ENCODE measurements at places on chromosomes 12 and 14.

DNA sequence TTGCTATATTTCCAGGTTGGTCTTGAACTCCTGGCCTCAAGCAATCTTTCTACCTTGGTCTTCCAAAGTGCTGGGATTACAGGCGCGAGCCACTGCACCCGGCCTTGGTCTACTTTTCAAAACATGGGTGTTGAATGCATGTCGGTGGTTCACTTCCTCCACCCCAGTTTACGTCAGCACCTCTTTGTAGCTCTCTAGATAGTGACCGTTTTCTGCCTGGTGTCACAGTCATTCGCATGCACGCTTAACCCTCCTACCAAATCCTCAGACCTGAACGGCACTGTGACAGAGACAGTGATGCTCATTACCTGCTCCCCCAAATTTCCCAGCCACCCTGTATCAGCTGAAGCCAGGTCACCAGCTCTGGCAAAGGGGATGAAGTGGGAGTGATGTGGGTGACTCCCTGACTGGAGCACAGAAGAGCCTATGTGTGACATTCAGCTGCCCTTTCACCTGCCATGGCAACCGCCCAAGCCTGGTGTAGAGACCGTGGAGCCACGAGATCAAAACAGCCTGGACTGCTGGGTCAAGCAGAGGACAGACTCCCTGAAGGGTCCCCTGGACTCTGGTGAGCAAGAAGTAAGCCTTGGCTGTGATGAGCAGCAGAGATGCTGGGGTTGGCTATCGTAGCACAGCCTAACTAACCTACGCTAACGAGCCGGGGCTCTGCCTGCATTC, 66.2 kb upstream of the GPR68 start:
- DNase-seq = no peak

DNA sequence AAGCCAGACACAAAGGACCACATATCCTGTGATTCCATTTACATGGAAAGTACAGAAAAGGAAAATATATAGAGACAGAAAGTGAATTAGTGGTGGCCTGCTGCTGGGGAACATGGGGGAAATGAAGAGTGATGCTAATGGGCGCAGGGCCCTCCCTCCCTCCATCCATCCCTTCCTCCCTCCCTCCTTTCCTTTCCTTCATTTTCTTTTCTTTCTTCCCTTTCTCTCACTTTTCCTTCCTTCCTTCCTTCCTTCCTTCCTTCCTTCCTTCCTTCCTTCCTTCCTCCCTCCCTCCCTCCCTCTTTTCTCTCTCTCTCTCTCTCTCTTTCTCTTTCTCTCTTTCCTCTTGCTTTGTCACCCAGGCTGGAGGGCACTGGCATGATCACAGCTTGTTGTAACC, 37.3 kb downstream of the ARL6IP4 start:
- DNase-seq = no peak

- DNase-seq = peak; percentile 23
Observed at GRCh38 chr14:104428860-104429259, 150.7 kb upstream of the C14orf180 start.

- DNase-seq = no peak
Observed at GRCh38 chr12:116343331-116343884, 65.9 kb upstream of the MED13L start.

DNA sequence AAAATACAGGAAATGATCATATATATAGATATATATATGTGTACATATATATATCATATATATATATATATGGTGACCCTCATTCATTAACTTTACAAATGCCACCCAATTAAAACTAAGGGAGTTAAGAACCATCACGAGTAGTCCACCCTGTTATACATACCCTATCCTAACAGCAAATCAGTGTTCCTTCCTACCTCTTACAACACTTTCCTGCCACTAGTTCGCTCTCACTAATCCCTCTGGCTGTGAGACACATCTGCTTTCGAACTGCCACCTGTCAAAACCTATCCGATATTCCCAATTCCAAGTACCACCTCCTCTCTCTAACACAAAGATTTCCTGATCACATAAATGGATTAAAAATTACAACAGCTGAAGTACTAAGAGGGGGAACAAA, 100.5 kb downstream of the EEA1 start:
- no peak for DNase-seq

DNA sequence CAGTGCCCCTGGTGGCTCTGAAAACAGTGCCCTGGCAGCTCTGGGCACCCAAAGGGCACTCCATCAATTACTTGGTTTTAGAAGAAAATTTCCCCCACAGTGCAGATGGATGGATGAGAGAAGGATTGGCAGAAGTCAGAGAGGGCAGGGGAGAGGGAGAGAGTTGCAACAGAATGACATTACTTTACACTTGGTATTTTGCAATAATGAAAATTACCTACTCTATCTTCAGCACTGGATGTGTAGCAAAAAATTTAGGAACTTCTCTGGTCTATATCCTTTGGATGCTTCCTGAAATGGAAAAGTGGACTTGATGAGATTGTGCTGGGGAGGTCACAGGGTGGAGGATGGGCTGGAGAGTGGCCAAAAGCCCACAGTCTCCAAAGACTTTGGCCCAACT, 193.2 kb downstream of the CHST11 start:
- no peak for DNase-seq

GRCh38 chr14:21617614-21618013, 17.1 kb downstream of the OR10G2 start:
- no peak for DNase-seq

GRCh38 chr14:104895207-104895785, 29.4 kb upstream of the PLD4 start:
- no peak for DNase-seq

GRCh38 chr12:48973941-48974673, 2.6 kb upstream of the WNT10B start:
- DNase-seq = peak; percentile 71

DNA sequence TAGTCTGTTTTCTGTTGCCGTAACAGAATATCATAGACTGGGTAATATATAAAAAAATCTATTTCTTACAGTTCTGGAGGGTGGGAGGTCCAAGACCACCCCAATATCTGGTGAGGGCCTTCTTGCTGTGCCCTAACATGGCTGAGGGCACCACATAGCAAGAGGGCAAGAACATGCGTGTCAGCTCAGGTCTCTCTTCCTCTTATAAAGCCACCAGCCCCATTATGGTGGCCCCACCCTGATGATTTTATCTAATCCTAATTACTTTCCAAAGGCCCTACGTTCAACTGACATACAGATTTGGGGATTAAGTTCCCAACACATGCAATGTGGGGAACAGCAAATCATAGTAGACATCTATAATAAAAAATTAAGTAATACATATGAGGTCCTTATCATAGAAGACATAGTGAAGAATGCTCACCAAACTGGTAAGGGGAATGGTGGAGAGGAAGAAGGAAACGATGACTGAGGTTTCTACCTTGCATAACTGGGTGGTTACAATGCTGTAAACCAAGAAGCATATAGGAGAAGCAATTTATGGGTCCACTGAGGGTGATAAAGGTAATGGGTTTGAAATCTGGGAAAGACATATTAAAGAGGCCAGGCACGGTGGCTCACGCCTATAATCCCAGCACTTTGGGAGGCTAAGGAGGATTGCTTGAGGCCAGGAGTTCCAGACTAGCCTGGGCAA, 27.0 kb downstream of the BTBD7 start:
- no peak for DNase-seq

GRCh38 chr14:100108840-100109593, 43.8 kb downstream of the EVL start:
- no peak for DNase-seq

- DNase-seq = peak; percentile 75
Observed at GRCh38 chr12:54287261-54288157, 7.0 kb downstream of the HNRNPA1 start.

GRCh38 chr14:50676814-50677516, 8.9 kb upstream of the SAV1 start:
- no peak for DNase-seq

GRCh38 chr14:99436247-99437180, 44.1 kb downstream of the SETD3 start:
- DNase-seq = no peak

DNA sequence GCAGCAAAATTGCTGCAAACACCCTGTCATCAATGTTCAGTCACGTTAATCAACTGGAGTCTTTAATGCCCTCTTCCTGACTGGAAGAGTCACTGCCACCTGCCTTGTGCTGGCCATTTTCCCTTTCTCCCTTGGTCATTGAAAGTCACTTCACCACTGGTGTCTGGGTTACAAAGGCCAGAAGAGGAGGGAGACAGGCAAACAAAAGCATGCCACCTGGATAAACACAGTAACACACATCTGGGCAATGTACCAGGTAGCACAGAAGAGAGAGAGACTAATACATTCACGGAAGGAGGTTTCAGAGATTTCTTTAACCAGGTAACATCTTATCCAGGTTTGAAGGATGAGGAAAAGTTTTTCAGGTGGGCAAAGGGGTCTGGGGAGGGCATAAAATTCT, 32.7 kb downstream of the GPHB5 start:
- DNase-seq = no peak

DNA sequence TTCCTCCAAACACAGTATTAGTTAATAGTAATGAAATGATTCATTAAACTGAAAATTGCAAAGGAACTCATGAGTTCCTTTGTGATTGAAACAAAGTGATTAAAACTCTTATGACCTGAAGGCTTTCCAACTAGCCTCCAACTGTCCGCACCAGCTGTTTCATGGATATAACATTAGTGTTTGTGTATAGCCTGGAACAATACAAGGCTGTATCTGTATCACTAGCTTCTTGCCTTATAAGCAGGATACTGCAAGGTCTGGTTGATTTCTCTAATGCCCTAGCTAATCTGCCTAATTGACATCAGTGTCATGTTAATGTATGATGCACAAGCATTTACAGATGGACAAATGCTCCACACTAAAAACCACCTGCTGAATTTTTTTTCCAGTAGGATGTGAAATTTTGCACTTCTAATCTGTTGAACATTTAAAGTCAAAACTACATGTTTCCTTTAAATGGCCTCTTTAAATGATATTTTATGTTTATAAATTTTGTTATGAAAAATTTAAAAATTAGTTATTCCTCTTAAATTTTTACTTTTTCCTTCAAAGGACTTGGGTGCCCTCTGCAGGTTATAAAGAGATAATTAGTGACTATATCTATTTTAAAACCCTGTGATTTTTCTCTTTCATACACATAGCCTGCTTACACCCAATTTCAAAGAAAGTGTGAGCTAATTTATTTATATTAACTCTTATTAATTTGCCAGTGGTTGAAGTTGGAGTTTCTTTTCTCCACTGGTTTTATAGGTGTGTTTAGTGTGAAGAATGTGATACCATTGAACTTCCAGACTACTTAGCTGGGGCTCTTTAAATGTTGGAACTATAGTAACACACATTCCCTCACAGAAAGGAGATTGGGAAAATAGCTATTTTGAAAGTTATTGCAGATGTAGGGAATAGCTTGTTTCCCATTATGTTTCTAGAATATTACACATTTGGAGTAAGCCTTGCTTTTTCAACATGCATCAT, 25.4 kb downstream of the AP5M1 start:
- no peak for DNase-seq

GRCh38 chr12:27506645-27507189, 17.3 kb upstream of the PPFIBP1 start:
- DNase-seq = no peak

DNA sequence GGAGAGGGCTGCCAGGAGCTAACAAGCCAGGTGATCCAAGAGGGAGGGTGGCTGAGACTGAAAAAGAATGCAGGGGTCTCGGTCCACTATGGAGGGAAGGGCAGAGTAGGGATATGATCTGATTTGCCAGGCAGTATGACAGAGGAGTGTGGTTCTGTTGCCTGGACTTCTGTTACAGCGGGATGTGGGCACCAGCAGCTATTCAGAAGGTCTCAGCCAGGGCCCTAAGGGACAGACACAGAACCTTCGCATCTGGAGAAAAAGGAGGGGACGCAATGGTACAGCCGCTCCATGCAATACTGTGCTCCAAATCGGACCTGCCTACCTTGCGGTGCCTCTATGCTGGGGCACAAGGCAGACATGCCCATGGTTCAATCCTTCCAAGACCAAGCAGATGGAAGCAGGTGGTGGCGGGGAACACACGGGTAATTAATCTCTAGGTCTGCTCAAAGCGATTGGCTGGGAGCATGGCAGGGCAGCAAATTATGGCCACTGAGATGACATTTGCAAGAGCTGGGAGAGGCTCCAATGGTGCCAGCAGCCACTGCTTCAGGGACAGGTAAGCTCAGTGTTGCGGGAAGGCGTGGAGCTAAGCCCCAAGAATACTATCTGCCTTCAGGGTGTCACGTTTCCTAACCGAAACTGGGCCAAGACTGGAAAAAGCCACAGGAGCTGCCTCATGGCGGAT, 185.5 kb downstream of the FOXN3 start:
- no peak for DNase-seq

DNA sequence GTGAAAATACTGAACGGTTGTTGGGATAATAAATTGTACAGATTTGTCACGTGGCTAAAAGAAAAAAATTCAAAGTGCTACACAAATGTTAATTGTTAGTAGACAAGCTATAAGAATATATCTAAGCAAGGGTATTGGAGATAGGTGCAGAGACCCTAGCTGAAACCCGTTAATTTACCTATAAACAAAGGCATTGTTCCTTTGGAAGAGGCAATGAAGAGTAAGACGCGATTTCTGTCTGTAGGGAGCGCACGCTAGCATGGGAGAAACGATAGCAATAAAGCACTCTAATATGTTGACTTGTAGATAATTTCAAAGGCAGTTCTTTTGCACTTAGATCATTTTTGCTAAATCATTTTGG, 565 bp downstream of the CCDC77 start:
- DNase-seq = no peak

DNA sequence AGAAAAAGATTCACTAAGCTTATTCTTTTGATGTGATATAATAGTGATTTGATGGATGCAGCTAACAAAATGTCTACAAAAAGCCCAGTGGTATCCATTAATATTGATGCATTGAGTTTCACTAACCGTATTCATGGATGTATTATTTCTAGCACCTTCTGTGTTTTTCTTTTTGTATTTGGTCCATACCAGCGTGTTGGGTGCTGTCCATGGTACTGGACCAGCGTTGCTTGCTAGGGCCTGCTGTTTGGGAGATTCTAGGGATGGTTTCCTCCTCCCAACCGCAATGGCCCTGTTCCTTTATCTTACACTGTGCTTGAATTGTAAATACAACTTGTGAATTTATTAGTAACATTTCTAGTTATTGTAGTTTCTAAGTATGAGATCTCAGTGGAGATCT, 31.7 kb downstream of the ANO4 start:
- DNase-seq = peak; percentile 50

GRCh38 chr12:28032811-28033537, 60.4 kb upstream of the PTHLH start:
- DNase-seq = no peak

All from activated CD8-positive, alpha-beta memory T cell treated with anti-CD3 and anti-CD28 coated beads, Interleukin-2, amount 50 U/mL, for 48 hours (primary cell).